ENCODE measurements at places on chromosomes 16 and 17. TPM values are rescaled to one million over a fixed set of nuclear protein-coding genes. Genes with fewer than 3 reads are reported as not detected.

DNA sequence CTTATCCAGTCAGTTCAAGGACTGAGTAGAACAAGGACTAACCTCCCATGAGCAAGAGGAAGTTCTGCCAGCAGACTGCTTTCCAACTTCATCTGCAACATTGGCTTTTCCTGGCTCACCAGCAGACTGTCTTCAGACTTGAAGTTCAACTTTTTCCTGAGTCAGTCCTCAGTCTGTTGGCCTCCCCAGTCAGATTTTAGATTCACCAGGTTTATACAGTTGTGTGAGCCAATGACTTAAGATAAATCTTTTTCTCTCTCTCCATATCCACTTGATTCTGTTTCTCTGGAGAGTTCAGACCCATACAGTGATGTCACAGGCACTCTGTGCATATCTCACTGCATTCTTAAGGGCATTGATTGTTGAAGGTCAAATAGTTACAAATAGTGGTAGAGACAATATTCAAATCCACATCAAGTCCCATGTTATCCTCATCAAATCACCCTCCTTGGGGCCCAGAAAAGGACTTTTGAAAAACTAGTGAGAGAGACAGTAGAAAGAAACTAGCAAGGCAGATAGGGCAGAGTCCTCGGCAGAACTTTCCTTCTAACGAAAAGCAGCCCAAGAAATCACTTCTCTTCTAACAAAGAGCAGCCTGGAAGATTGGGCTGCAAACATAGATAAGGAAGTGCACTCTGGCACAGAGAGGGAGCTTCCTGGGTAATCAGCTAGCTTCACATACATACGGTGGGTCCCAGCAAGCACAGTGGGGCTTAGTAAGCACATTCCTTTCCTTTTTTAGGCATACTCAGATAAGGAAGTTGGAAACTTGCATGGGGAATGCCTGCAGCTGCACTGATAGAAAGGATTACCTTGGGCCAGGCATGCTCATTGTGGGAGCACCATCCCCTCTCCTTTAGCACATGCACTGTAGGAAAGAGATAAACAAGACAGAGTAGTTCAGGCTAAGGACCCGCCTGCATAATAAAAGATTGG lies 132.3 kb upstream of the FAM20A start:
- no peak for DNase-seq

DNA sequence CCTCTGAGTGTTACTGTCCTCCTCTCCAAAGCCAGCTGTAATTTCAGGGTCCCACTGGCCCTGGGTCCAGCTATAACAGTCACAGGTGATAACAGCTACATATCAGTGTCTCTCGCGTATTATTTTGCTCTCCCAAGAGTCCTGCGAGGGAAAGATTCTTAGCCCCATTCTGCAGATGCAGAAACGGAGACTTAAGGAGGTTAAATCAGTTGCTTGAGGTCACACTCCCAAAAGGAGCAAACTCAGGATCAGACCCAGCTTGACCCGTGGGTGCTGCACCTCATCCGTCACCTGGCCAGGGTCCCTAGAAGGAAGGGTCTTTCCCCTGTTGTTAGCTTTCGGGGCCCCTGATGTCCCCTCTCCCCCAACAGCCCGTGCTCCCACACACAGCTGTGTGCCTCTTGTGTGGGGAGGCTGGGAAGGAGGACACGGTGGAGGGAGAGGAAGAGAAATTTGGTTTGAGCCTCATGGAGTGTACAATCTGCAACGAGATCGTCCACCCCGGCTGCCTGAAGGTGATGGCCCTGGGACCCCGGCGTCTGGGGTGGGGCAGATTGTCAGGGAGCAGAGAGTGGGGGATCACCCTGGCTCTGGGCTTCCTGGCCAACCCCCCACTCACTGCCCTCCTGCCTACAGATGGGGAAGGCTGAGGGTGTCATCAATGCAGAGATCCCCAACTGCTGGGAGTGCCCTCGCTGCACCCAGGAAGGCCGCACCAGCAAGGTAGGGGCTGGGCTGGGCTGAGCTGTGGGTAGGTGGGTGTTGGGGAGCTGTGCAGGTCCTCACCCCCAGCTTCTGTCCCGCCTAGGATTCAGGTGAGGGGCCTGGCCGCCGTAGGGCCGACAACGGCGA lies 3.8 kb downstream of the FBXL19 start:
- DNase-seq = no peak

- DNase-seq = no peak
Observed at GRCh38 chr16:47886139-47886538, 269.7 kb downstream of the ABCC12 start.

DNA sequence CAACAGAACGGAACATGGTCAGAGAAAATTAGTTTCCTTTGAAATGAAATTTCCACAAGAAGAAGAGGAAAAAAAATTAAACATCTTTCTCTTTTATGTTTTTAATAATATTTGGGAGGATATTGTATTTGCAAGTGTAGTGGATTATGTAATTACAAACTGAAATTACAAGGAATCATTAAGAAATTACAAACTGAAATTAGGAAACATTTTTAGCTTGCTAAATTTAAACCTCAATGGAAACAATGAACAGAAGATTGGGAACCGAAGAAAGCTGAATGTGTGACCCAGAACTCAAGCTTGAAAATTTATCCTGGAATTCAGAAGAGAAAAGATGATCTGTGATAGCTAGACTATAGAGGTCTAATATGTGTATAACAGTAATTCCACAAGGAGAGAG lies 4.4 kb upstream of the PIK3R5 start:
- DNase-seq = no peak

DNA sequence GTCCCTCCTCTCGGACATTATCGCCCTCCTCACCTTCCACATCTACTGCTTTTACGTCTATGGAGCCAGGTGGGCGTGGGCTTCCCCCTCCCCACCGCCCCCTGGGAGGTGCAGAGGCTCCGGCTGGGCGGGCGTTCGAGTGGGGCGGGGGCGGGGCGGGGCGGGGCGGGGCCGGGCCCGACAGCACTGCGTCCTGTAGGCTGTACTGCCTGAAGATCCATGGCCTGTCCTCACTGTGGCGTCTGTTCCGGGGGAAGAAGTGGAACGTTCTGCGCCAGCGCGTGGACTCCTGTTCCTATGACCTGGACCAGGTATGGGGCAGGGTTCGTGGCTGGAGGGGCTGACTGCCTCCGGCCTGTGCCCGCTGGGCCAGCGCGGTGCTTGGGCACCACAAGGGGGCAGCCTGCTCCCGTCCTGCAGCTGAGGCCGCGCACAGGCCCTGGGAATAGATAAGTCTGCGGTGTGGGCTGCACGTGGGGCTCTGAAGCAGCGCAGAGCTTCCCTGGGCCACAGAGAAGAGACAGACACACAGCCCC lies 9.2 kb downstream of the PIGQ start:
- DNase-seq = peak; percentile 87

- DNase-seq = no peak
Observed at GRCh38 chr17:75417054-75417580, 11.6 kb upstream of the GRB2 start.

- peak; percentile 55 for DNase-seq
Observed at GRCh38 chr16:3654249-3654991, at the start of gene DNASE1. DNASE1 (plus strand) TSS chr16:3654691; CDS start chr16:3655374, 683 bp downstream.

- no peak for DNase-seq
Observed at GRCh38 chr16:56965149-56966092, 3.7 kb downstream of the CETP start.

- DNase-seq = no peak
Observed at GRCh38 chr16:73515616-73516015, 467.7 kb upstream of the ZFHX3 start.

DNA sequence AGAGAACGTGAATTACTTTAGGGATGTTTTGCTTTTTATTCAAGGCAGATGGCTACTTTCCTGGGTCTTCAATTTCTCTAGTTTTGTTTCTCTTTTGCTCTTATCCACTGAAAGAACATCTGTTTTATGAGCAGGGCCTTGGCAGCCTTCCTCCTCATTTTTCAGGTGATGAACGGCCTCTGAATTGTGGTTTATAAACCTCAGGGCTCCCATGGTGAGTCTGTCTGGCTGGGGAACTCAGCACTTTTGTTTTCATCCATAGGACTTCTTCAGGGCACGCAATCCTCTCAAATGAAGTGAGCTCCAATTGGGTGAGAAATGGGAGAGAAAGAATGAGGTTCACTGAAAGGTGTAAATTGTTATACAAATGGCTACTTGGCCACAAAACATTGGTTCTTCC lies 186.4 kb upstream of the ERCC4 start:
- DNase-seq = no peak

DNA sequence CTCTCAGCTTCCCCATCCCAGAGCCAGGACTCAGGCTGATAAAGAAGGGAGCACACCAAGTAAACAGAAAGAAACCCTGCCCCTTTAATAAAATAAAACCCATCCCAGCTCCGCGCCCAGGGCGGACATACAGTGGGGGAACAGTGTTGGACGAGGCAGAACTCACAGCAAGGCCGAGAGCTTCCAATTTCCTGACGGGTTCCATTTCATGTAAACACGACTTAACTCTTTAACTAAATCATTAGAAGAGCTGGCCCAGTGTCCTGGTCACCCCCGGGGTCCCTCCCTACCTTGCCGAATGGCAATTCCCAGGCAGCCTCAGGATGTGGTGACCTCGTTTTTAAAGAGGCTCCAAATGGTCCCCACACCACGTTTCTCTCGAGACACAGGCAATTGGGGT lies 340.7 kb downstream of the FOXL1 start:
- no peak for DNase-seq

DNA sequence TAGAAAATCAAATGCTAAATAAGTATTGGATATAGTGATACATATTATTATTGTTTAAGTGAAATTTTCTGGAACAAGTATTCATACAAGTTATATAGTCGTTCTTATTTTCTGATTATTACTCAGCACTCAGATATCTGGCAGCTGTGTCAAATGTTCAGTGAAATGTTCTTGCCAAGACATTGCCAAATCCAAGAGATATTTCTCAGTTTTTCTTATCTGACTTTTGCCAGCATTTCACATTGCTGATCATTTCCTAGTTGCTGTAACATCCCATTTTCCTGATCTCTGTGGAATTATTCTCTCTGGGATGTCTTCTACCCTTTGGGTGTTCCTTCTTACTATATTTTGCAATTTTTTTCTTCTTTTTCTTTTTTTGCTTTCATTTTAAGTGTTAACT lies 262.3 kb downstream of the KIF2B start:
- no peak for DNase-seq

DNA sequence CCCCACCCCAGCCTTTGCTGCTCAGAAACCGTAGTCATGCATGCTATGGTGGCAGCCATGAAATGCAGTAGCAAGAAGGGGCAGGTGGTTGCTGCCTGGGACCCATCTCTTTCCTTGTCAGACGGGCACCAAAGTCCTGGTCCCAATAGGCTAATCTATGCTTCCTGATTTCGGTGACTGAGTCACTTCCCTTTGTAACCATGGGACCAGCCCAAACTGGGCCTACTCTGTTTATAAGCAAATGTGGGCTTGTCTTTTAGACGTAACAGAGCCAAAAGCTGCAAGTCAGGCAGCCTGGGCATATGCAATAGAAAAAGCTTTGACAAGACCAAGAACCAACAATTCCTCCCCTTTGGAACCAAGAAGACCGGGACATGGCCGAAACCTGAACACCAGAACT lies 99.1 kb upstream of the RBBP6 start:
- DNase-seq = no peak

DNA sequence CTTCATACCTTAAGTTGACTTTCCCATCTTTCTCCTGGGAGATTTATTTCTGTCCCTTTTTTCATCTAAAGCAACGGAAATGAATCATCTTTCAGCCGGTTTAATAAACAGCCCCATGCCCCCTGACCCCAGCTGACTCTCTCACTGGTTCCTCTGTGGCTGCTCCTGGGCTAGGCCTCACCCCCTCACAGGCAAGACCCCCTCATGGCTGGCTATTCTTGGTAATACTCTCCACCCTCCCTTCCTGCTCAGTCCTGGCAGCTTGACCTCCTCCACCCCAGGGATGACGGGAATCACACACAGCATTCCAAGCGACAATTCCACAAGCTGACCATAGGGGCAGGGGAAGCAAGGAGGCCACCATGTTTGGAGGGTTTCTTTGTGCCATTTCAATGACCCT lies 1.5 kb upstream of the ADAP2 start:
- DNase-seq = no peak

- peak; percentile 66 for DNase-seq
Observed at GRCh38 chr17:18248300-18248731, 10.2 kb downstream of the FLII start.

Gene ZSCAN10
- total RNA-seq = not detected

Gene NTN1
- total RNA-seq = 19.4 TPM

Gene CCL8
- not detected for total RNA-seq

Gene ADAMTS18
- total RNA-seq = not detected

Gene CBFA2T3
- total RNA-seq = 8.6 TPM

Gene NPIPA8
- total RNA-seq = not detected

Gene CTNS
- 5.1 TPM for total RNA-seq

Gene CACNG3
- total RNA-seq = not detected

All from Right ventricle myocardium superior (tissue), 1 donor.